ENCODE measurements at places on chromosomes 12 and 14.

DNA sequence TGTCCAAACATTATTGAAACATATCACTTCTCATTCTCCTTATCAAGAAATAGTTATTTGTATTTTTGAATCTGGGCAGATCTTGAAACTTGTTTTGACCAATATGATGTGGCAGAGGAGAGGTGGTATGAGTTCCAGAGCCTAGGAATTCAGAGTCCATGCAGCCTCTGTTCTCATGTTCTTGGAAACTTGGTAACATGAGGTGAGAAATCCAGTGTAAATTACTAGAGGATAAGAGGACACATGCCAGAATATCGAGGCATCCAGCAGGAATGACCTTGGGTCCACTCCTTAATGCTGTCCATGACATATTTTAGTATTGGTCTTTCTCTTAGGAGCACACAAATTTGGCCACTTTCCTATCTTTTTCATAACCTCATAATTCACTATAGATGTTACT is 1374.6 kb downstream of the FSCB start:
- no peak for DNase-seq

DNA sequence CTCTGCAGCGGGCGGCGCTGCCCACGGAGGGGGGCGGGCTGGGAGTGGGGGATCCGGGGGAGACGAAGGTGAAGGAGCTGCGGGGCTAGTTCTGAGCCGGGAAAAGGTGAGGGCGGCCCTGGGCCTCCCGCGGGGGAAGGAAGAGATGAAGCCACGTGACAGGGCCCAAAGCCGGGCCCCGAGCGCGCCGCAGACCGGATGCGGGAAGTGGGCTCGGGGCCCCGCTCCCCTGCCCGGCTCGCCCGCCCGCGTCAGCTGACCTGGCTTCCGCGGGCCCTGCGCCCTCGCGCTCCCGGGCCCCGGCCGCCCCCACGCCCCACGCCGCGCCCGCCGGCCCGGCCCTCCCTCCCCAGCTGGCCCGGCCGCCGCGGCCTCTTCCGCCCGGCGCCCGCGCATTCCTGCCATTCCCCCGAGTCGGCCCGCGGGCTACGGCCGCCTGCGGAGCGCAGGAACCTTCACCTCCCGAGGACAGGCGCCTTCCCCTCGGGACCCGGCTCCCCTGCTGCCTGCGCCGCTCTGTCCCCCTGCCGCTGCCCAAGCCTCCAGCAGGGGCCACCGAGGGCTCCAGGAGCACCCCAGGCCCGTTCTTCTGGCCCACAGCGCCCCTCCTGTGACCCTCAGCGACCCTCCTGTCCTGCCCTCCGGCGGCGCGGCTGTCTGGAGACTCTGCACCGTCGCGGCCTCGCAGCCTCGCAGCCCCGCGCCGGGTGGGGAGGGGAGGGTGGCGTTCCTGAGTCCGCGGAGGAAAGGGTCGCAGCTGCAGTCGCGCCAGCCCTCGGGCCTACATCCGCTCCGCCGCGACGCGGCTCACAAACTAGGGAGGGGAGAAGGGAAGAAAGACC is 20.4 kb downstream of the NINJ2 start:
- no peak for DNase-seq

DNA sequence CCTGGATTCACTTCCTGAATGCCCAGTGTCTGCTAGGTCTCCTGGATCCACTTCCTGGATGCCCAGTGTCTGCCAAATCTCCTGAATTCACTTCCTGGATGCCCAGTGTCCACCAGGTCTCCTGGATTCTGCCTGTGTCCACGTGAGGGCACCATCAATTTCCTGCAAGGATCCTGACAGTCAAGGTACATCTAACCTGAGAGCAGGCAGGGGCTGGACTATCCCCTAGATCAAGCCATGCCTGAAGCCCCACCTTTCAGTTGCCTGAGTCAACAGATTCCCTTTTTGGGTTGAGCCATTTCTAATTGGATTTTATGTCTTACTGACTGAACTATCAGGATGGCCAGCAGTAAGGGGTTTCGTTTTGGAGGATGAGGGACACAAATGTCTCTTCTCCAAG is 49.5 kb downstream of the GALNT9 start:
- no peak for DNase-seq

- no peak for DNase-seq
Measured at GRCh38 chr14:44589180-44589579, 82.1 kb upstream of the FSCB start.

DNA sequence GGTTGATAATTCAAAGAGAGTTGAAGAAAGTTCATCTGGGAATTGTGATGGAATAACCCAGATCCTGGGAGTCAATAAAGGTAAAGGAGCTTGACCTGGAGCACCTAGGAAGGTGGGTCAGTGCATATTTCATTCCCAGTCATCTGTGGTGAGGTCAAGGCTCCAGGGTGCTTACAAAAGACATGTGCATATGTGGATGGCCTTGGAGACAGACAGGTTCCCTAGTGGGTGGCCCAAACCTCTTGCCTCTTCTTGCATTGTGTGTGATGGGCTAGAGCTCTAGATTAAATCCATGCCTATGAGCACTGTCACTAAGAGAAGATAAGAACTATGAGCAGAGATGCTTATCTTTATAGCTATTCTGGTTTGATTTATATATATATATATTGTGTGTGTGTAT is 75.5 kb upstream of the CISTR start:
- DNase-seq = no peak

- no peak for DNase-seq
Measured at GRCh38 chr14:69650948-69651369, 39.6 kb downstream of the SUSD6 start.

DNA sequence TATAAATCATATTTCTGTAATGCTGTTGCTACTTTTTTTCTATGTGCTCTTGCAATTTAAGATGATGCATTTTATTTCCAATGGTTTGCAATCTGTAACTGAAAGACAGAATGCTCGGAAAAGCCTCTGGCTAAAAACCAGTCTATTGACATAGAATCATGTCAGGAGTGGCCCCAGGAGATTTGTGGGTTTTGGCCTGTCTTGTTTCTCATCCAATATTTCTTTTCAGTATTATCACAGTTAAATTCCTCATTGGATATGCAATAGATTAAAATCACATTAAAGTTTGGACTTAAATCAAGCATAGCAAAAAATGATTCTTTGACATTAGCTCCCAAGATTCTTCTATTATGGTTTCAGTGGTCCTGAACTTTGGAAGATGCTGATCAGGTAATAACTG is 19.1 kb upstream of the SLC38A2 start:
- no peak for DNase-seq

- no peak for DNase-seq
Measured at GRCh38 chr12:2691345-2692071, 103.3 kb upstream of the FKBP4 start.

- no peak for DNase-seq
Measured at GRCh38 chr12:109386059-109386433, 38.3 kb downstream of the MYO1H start.

GRCh38 chr12:93115646-93116045 is 186.6 kb upstream of the EEA1 start:
- no peak for DNase-seq

DNA sequence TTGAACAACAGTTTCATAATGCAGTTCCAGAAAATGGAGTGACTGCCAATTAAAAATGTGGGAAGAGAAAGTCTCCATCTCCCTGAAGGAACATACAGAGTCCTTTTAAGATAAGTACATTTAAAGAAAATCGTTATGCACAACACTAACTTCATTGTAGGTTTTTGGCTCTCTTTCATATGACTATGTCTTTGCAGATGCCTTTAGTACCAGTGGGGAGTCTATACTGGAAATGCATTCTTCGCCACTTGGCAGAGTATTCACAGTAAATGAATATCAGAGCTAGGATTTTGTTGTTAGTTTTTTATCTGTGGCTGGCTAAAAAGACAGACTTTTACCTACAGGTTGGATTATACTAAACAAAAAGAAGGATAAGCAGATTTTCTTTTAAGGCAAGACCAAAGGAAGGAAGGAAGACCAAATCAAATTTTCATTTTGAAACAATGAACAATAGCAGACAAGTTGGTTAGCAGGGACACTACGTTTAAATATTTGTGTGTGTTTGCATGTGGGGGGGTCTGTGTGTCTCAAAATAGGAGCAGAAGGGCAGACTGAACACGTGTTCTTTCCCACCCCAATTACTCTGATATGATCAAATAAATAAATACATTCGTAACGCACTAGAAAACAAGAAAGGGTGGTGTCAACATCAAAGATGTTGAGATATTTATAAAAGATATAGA is 124.5 kb downstream of the BTG1 start:
- no peak for DNase-seq

GRCh38 chr12:22002430-22002829 is 43.6 kb upstream of the CMAS start:
- DNase-seq = no peak

- DNase-seq = no peak
Measured at GRCh38 chr14:24607635-24608514, 1.6 kb downstream of the GZMH start.

GRCh38 chr14:43356979-43357545 is 1150.0 kb downstream of the FSCB start:
- no peak for DNase-seq

- DNase-seq = no peak
Measured at GRCh38 chr14:105201925-105202513, 20.9 kb upstream of the NUDT14 start.

GRCh38 chr12:93663729-93664084 is 13.5 kb upstream of the CRADD start:
- DNase-seq = no peak

GRCh38 chr12:32155961-32156529 is 49.4 kb downstream of the BICD1 start:
- DNase-seq = no peak

GRCh38 chr12:76879710-76880518 is 1.1 kb upstream of the CSRP2 start:
- DNase-seq = no peak

GRCh38 chr12:5912437-5913334 is 32.4 kb downstream of the ANO2 start:
- no peak for DNase-seq

- DNase-seq = no peak
Measured at GRCh38 chr12:93773122-93773871, 96.1 kb downstream of the CRADD start.

DNA sequence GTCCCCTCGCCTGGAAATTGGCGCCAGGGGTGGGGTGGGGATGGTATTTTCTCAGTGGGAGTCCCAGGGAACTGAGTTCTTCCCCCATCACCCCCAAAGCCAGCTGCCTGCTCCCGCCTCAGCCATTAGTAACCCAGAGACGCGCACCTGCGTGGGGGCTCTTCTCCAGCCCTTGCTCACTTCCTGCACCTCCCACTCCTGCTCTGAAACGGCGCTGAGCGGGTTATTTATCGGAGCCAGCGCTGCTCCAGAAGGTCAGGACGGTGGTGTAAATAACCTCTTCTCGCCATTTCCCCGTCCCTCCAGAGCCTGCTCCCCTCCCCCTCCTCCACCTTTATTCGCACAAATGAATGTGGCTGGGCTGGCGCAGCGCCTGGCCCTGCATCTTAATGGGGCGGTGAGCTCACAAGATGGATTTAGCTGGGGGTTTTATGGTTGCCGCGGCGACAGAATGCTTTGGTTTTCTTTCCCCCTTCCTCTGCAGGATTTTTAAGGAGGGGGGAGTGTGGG is 12.2 kb downstream of the GPR84 start:
- DNase-seq = no peak

GRCh38 chr12:76340680-76341435 is 7.4 kb downstream of the BBS10 start:
- no peak for DNase-seq

GRCh38 chr14:72781561-72782508 is 112.1 kb downstream of the DPF3 start:
- no peak for DNase-seq

GRCh38 chr14:99604766-99605298 is 825 bp upstream of the CCDC85C start:
- DNase-seq = no peak

All from NCI-H1436 treated with DMSO at 0.1 percent for 48 hours (cell line).